Hindlimb muscle (tissue), 1 donor: ENCODE measurements at places on chromosomes 5 and 9.

DNA sequence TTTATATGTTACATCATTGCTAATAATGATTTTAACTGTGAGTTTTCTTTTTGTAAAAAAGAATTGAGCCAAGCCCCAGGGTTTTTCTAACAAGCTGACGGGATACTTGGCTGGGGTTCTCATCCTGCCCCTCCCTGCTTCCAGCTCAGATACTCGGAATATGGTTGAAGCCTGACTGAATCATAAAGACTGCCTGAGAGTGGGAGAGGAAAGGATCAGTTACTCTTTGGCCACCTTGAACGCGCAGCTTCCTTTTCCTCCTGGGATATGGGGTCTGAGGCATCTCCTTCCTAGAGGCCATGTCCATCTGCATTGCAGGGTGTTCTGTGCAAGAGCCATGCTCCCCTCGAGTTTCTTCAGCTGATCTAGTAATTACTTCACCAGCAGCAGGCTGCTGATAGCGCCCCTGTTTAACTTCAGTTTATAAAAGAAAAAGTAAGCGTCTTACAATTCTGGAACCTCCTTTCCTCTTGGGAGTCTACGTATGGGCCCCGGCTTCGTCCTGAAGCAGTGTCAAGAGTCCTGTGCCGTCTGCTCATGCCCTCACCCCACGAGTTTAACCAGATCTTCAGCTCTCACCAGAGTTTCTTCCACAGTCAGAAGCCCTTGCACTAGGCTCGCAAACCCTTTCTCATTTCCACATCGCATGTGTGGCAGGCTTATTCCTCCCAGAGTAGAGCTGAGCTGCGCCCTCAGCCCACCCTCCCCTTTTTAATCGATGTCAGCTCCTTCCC lies 130.0 kb downstream of the MVB12B start:
- peak; percentile 54 for DNase-seq

- DNase-seq = no peak
Measured at GRCh38 chr9:78021697-78022096, 9.9 kb downstream of the GNAQ start.

DNA sequence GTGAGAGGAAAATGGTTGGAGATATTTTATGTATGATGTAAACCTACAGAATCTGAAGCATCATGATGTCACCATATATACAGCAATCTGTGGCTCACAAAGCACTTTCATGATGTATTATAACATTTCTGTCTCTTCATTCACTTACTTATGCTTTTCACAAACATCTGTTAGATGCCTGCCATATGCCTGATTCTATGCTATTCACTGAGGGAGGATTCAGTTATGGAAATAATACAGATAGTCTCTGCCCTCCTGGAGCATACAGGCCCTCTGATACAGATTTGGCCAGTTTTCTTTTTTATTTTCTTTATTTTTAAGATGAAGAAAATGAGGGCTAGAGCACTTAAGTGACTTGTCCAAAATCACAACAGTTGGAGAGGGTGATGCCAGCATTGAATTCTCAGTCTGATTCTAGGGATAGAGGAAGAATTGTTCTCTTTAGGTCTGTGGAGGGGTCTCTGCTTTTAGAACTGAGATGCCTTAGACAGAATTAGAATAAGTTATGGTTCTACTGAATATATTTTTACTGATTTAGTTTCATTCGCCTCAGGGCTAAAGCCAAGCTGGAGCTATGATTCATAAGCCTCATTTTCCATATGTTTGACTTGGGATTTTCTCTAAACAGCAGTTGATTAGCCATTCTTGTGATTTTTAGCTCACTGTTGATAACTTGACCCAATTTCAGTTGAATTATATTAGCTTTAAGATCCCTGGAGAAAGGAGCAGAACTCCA lies 636.4 kb downstream of the PRELID2 start:
- no peak for DNase-seq

- DNase-seq = no peak
Measured at GRCh38 chr5:174145091-174145490, 99.6 kb downstream of the NSG2 start.

DNA sequence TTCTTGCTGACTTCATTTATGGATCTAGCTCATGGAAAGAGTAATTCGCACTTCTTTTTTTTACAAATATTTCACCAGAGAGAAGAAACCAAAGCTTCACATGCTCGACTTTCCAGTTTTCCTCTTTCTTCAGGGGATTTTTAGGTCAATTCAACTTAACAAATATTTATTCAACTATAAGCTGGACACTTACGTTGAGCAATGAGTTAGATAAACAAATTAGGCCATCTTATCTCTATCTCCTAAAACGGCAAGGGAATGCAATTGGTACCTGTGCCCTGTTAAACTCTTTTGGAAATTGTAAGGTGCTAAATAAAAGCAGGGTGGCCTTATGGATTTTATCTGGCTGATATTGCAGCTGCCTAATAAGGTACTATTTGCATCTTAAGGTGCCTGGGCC lies 145.1 kb upstream of the RAI14 start:
- DNase-seq = no peak

DNA sequence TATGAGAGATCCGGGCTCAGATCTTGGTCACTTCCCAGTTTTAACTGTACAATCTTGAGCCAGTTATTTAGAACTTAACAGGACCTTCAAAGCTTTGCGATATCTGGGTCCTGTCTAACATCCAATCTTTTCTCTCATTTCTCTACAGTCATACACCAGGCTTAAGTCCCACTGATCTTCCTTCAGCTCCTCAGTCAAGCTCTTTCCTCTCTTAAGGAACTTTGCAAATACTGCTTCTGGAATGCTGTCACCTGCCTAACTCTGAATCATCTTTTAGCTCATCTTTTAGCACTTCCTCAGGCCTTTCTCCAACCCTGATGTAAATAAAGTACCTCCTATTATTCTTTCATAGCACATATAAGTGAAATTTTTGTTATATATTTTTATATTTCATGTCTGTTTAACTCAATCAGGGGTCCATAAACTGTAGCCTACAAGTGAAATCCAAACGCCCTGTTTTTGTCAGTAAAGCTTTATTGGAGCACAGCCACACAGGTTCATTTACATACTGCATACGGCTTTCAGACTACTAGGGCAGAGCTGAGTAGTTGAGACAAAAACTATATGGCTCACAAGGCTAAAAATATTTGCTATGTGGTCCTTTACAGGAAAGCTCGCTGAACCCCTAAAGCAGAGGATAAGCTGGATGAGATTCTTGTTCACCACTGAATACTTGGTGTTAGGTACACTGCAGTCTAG lies 63.5 kb downstream of the MEF2C start:
- no peak for DNase-seq

DNA sequence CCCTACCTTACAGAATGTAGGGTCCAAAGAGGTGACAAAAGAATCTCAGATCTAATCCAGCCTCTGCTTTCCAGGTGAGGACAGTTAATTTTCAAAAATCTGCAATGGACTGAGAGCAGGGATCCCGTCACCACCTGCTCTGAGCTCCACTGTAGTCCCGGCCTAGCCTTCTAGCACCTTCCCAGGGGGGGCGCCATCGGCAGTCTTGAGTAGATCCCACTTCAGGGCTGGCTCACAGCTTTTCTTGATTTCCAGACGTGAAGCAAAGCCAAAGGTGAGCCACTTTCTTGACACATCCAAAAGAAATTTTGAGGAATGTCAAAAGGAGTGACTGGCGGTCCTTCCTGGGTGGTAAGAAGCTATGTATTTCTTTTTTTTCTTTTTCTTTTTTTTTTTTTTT lies 114.1 kb downstream of the SYK start:
- DNase-seq = no peak

DNA sequence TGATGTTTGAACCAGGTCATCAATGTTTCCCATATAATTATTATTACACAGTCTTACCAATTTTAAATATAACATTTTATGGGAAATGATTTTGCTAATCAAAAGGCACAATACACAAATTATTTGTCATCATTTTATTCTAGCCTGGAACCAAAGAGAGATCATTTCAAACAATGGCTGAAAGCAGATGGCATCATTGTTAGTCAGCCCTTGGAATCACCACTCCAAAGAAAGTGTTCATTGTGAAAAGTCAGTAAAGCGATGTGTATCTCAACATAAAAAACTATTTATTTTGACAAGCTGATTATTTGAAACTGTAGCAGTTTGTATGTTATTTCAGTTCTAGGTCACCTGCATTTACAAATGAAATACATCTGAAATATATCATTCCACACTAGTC lies 1068.7 kb downstream of the CDH12 start:
- DNase-seq = no peak

- DNase-seq = peak; percentile 97
Measured at GRCh38 chr9:36190388-36191289, at the start of gene CLTA. Gene CLTA, plus strand, starts transcription at chr9:36190921. Its CDS starts 136 bp downstream, at chr9:36191057.

- DNase-seq = no peak
Measured at GRCh38 chr5:34685485-34686165, 29.5 kb downstream of the RAI14 start.

GRCh38 chr5:165029099-165029870 lies 1523.9 kb downstream of the MAT2B start:
- no peak for DNase-seq

- peak; percentile 48 for DNase-seq
Measured at GRCh38 chr5:74035521-74035937, 409.5 kb downstream of the ARHGEF28 start.

DNA sequence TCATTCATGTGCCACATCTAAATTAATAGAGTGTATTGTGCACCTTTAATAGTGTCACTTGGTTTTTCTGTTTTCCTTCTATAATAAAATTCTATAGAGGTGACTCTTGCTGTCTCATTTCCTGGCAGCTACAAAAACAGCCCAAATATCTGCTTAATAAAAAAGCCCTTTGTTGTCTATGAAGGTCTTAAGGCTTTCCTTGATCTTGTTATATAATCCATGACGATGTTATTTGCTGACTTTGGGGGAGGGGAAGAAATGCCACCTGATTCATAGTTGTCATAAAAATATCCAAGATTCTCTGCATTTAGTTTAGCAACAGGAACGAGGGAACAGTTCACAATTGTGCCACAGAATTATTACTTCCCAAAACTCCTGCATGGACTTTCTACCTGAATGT lies 31.3 kb downstream of the CPEB4 start:
- no peak for DNase-seq

DNA sequence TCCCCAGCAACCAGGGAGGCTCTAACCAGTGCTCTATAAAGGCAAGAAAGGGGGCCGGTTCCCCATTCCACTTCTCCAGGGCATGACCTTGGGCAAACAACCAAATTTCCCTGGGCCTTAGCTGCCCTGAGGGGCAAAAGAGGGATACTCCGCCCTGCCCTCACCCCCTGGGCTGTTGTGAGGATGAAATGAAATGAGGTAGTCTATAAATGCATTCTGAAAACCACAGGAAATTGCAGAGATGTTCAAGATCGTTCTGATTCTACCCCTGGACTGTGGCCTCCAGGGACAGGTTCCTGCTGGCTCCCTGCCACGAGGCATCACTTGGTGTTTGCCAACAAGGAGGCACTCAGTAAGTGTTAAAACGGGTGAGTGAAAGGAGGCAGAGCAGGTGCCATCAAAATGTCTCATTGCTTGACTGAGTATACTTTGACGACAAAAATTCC lies 5.7 kb downstream of the RAPGEF1 start:
- DNase-seq = no peak

DNA sequence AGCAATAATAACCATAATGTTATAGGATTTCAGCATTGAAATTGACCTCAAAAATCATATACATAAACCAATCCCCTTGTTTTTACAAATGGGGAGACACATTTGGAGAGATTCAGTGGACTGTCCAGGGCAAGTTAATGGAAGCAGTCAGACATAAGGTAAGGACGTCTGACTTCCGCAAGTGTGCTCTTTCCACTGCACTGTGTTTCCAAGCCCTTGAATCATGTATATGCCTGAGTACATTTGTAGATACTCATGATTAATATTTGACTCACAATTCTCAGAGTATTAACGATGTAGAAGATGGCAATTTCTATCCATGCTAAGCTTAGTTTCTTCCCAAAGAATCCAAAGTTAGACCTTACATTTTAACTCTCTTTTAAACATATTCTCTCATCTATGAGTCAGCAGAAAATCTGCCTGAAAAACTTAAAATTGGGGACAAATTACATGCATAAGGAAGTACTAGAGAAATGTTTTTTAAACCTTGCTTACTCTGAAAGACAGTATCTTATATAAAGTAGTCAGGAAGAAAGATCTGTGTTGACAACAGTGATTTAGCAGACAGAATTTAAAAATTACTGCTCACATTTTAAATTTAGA lies 165.3 kb downstream of the NFIB start:
- DNase-seq = no peak

DNA sequence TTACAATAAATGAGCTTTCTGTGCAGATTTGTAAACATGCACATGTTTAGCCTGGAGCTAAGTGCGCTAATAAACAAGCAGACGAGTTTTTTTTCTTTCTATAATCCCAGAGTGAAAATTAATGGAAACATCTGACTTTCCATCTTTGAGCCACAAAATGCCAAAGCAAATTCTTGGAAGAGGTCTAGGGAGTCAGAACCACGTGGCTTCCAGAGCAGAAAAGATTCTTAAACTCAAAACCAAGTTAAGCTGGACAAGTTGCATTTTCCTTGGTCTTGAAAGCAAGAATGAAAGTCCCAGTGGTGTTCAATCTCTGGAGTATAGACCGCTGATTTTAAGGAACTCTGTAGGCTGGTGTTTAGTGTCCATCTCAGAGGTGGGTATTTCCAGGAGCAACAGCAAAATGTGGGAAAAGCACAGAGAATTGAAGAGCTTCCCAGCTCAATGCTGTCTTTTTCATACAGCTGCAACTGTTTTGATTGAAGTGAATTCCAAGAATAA lies 71.4 kb downstream of the MYO10 start:
- peak; percentile 40 for DNase-seq

- peak; percentile 51 for DNase-seq
Measured at GRCh38 chr5:43191740-43192557, at the start of gene NIM1K. Gene NIM1K, plus strand, starts transcription at chr5:43192225. Its CDS starts 53,551 bp downstream, at chr5:43245776.

DNA sequence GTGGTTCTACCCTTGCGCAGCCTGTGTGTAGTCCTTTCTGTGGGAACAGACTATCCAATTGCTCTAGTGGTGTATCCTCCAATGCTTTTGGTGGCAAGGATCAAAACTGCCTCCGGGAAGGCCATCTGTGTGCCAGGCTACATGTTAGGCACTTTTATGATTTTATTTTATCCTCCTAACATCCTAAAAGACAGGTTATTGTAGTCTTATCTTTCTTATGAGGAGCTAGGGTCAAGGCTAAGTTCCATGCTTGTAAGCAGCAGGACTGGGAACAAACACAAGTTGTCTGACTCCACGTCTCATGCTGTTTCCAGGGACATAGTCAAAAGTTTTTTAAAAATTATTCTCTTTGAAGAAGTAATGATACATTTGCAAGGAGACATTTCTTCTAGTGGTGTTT lies 278.7 kb upstream of the ADAMTSL1 start:
- no peak for DNase-seq

DNA sequence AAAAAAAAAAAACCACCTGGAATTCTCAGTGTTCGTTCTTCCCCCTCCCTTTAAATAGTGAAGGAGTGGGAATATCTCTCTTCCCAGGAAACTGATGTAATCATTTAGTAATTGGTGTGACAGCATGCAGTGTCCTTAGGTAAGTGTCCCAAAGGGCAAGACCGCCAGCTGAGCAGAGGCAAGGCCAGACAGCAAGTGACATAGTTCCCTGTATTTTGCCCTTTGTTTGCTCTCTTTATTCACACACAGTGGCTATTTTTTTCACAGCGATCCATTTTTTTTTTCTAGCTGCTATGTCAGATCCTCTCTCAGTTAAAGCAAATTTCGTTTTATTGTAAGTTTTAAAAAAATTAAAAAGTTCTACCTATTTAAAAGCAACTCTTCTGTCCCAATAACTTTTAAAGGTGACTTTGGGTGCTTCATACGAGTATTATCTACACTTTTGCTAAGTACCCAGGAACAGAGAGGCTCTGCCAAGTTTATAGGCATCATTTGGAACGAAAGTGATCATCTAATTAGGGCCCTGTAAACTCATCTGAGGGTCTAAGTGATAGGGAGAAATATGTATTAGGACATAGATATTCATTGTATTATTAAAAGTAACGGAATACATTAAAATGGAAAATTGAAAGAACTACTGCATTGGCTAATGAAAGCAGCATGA lies 98.2 kb upstream of the ALDH1A1 start:
- DNase-seq = no peak
